ENCODE measurements at places on chromosomes 6 and 20.

DNA sequence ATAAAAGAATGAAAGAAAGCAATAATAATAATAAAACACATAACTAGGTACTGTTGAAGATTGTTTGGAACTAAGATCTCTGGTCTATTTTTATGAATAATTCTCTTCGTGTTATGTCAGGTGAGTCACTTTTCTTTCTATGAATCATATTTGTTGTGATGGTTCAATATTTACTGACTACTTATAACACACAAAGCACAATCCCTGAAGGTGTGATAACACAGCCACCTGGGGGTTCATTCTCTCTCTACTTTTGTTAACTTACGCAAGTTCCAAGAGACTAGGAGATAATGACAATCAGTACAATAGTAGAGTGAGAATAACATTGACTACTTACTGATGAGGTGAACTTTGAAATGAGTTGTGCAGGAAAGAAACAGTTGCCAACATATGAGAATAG lies 149.9 kb downstream of the IBTK start:
- H3K36me3 ChIP-seq, result no peaks in the 10 kb centered on the region
- H3K4me3 ChIP-seq, result no peak overlapping the region
- H3K27ac ChIP-seq, result no peak overlapping the region
- DNase-seq, result no peak

- DNase-seq, result no peak
- no peak overlapping the region for H3K27ac ChIP-seq
- H3K4me3 ChIP-seq, result no peak overlapping the region
- no peaks in the 10 kb centered on the region for H3K36me3 ChIP-seq
- peaks cover 1% of the 10 kb centered on the region for H3K27me3 ChIP-seq
Observed at GRCh38 chr6:168756009-168756634, 315.1 kb downstream of the SMOC2 start.

GRCh38 chr6:71476371-71476770 lies 187.8 kb downstream of the OGFRL1 start:
- H3K36me3 ChIP-seq, result no peaks in the 10 kb centered on the region
- DNase-seq, result no peak
- peaks cover 5% of the 10 kb centered on the region for H3K4me1 ChIP-seq
- H3K27me3 ChIP-seq, result peaks cover 11% of the 10 kb centered on the region
- no peak overlapping the region for H3K27ac ChIP-seq

DNA sequence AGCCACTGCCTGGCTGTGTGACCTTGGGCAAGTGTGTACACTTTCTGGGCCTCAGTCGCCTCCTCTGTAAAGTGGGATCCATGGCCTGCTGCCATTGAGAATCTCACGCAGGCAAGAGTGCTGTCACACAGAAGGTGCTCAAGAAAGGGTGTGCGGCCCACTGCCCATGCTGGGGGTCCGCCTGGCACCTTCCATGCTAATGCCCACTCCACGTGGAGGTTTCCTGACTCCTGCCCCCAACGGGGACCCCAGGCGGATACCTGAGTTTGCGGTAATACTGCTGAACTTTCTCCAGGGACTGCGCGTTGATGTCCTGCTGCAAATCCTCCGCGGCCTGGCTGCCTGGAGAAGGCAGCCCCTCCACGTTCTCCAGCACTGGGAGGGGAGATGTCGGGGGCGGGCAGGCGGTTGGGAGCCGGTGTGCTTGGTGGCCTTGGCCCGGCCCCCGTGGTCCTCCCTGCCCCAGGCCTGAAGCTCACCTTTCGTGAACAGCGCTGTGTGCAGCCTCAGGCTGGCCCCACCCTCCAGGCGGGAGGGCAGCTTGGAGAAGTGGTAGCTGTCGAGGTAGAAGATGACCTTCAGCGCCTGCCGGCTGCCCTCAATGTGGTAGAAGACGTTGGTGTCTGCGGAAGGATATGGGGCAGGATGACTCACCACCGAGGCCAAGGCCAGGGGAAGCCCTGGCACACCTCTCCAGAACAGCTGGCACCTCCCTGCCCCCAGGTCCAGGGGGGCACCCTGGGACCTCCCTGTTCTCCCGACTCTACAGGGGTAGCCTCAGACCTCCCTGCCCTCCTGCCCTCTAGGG lies 195.6 kb downstream of the PREX1 start:
- H3K4me1 ChIP-seq, result peaks cover 6% of the 10 kb centered on the region
- no peak overlapping the region for H3K4me3 ChIP-seq
- DNase-seq, result no peak

DNA sequence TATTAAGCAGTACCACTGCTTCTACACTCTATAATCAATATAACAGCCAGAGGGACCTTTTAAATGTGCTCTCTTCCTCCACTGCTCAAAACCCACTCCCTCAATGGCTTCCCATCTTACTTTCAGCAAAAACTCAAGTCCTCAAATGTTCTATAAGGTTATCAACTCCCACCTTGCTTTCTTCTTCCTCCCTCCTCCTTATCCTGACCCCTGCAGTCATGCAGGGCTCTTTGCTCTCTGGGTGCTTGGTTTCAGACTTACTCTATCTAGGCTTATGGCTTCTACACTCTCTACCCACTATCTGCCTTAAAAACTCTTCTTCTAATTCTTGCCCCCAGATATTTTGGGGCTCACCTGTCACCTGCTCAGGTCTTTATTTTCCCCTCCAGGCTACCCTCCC lies 5.3 kb downstream of the ARHGAP18 start:
- H3K27me3 ChIP-seq, result no peaks in the 10 kb centered on the region
- peaks cover 5% of the 10 kb centered on the region for H3K36me3 ChIP-seq
- H3K4me3 ChIP-seq, result no peak overlapping the region
- DNase-seq, result no peak
- peaks cover 24% of the 10 kb centered on the region for H3K4me1 ChIP-seq
- H3K27ac ChIP-seq, result no peak overlapping the region

- no peaks in the 10 kb centered on the region for H3K36me3 ChIP-seq
- H3K27ac ChIP-seq, result no peak overlapping the region
- DNase-seq, result no peak
- H3K4me1 ChIP-seq, result no peaks in the 10 kb centered on the region
Observed at GRCh38 chr6:128463942-128464341, 56.5 kb downstream of the PTPRK start.

Measured in memory B cell (primary cell).